Stimulated activated CD4-positive, alpha-beta T cell treated with anti-CD3 and anti-CD28 coated beads, Interleukin-15, amount 100 ng/mL, for 1 hour (primary cell): ENCODE measurements at places on chromosomes 11 and 22.

GRCh38 chr22:50016308-50016987 lies 3.9 kb upstream of the IL17REL start:
- no peak for DNase-seq

- no peak for DNase-seq
Measured at GRCh38 chr11:3614742-3615171, 27.0 kb downstream of the ART5 start.

GRCh38 chr22:27297125-27297524 lies 504.4 kb downstream of the MN1 start:
- no peak for DNase-seq

GRCh38 chr11:121587182-121587581 lies 134.4 kb upstream of the SORL1-AS1 start:
- no peak for DNase-seq

DNA sequence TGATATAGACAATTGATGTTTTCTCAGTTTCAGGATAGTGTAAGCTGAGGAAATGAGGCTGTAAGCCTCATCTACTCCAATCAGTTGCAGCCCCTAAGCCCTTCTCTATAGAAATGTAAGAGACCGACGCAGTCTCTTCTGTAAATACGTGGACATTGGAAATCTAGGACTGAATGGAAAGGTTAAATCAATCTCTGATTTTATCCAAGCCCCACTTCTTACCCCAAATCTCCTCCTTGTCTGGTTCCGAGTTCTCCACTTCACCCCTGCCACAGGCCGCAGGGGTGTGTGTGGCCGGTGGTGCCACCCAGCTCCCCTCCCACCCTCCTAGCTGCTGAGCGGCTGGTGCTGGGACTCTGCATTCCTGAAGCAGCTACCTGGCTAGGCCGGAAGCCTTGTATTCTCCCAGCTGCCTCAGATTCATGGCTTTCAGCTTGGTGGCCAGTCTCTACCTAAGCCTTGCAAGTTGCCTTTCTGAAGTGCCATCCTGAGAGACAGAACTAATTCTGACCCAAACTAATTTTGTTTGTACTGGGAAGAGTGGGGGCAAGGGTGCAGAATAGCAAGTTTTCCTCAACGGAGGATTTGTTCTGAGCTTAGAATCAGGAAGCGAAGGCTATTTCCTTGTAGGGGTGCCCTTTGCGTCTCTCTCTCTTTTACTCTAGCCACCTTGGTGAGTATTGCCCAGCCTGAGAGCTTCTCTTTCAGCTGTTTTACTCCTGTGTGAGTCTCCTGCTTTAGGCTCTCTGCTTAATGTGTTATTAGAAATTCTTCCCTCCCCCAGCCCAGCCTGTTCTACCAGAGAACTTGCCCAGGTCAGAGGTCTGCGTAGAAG lies 749 bp downstream of the VWA5A start:
- DNase-seq = no peak

- DNase-seq = no peak
Measured at GRCh38 chr11:9533058-9533457, 40.4 kb upstream of the WEE1 start.

GRCh38 chr11:15483205-15483604 lies 368.5 kb downstream of the INSC start:
- DNase-seq = no peak

- no peak for DNase-seq
Measured at GRCh38 chr11:1072116-1072820, 2.4 kb upstream of the MUC2 start.

GRCh38 chr11:108872781-108873291 lies 208.0 kb downstream of the DDX10 start:
- DNase-seq = no peak

DNA sequence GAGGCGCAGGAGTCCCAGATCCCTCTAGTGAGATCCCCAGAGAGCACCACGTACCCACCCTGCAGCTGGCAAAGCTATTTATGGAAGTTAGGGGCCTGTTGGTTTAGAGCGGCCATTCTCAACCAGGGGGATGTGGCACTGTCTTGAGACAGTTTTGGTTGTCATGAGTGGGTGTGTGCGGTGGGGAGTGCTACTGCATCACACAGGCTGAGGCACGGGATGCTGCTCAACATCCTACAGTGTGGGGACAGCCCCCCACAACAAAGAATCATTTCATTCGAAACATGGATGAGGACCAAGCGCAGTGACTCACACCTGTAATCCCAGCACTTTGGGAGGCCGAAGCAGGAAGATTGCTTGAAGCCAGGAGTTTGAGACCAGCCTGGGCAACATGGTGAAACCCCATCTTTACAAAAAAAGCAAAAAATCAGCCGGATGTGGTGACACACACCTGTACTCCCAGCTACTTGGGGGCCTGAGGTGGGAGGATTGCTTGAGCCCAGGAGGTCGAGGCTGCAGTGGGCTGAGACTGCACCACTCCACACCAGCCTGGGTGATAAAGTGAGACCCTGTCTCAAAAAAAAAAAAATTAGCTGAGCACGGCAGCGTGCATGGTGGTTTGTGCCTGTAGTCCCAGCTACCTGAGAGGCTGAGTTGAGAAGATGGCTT lies 28.2 kb downstream of the GGT5 start:
- DNase-seq = no peak

DNA sequence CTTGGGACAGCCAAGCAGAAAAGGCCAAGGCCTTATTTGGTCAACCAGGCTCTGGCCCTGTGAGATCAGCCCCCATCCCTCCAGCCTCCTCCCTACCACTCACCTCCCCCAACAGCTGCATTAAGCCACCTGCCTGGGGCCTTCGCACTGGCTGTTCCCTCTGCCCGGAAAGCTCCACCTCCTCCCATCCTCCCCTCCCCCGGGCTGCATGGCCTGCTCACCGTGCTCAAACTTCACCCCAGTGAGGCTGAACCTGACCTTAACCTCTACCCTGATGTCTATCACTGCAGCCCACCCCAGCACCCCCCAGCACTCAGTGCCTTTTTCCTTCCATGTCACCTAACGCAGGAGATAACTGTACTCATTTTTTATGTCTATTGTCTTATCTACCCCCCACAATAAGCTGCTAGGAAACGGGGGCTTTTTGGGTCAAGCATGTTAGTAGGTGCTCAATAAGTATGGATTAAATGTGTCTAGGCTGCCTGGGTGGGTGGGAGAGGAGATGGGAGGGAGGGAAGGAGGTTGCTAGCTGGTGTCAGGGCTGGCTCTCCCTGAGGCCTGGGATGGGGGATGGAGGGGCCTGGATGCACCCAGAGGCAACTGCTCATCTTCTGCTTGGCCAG lies 912 bp downstream of the PTPRCAP start:
- DNase-seq = peak; percentile 59
